NT2/D1 (cell line): ENCODE measurements at places on chromosomes 12 and 14.

DNA sequence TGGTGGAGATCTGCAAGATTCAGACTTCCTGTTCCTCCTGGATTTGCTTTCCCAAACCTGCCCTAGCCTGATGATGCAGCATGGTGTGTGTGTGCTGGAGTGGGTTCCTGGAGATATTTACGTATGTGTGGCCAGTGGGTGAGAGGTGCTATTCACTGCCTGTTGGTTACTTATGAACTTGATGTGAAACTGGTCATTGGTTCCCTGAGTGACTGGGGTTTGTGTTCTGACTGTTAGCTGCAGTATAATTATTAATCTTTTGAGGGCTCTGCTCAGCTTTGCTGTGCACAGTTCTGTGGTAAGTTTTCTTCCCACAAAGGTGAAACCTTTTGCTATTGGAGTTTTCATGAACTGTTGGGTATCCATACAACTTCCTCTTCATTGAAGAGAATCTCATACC is 541.8 kb upstream of the FBXO33 start:
- DNase-seq: no peak

DNA sequence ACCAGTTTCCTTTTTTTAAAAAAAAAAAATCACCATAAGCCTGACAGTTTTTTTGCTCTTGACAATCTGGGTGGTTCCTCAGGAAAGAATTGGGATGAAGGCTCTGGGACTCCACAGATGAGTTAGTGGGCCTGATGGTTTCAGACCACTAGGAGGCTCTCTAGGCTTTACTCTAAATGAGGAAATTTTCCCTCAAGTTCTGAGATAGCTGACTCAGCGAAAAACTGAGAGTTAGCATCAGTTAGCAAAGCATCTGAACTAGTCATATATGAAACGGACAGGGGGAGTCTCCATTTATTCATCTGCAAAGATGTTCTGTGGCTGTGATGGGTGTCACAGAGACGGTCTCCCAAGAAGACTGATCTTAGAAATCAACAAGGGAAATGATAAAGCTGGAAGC is 314.3 kb upstream of the OR4E1 start:
- no peak for DNase-seq

DNA sequence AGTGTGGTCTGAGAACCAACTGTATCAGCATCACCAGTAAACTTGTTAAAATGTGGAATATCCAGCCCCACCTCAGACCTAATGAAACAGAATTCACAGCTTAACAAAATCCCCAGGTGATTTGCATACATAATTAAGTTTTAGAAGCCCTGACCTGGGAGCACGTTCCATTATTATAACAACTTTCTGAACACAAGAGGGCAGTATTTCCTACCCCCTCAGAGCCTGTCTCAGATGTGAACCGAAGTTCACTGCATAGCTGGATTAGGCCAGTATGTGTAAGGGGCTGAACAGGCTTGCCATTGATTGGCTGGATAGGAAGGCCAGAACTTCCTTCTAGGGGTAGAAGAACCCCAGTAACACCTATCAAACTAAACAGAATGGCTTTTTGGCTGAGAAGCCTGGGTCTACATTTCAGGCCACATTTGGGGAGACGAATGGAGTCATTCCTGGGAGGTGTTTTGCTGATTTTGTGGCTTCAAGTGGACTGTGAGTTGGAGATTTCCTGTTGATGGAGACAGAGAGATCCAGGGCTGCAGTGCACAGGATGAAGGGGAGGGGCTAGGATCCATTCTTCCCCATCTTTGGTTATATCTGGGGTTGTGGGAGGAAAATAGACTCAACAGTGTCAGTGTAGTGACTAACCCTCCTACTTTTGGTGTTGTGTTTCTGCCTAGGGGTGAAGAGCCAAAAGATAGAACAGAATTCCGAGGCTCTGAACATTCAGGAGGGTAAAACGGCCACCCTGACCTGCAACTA is 94.7 kb upstream of the OR4E1 start:
- peak; percentile 9 for DNase-seq

GRCh38 chr12:71057330-71057729 is 100.5 kb downstream of the TSPAN8 start:
- no peak for DNase-seq

- no peak for DNase-seq
Observed at GRCh38 chr14:99724939-99725773, 41.1 kb downstream of the CYP46A1 start.

GRCh38 chr12:29200586-29200985 is 51.5 kb downstream of the FAR2 start:
- DNase-seq: peak; percentile 18
